ENCODE measurements at places on chromosomes 5 and 9.

DNA sequence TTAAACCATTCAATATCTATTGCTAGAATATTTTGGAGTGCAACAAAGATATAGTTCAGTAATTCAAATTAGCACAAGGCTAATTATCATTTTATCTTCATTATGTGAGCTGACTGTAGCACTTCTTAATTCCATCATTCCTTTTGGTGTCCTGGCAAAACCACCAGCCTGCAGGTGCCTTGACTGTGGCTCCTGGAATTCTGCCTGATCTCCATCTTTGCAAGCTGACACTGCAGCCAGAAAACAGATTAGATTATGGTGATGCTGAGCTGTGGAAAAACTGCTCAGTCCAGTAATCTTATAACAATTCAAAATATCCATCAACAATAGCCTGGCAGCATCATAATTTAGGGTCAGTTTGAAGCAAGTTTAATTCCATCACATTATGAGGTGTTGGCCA, 919.5 kb downstream of the DTWD2 start:
- DNase-seq = no peak

GRCh38 chr5:78634634-78635033, 13.9 kb downstream of the LHFPL2 start:
- DNase-seq = no peak

- peak; percentile 78 for DNase-seq
Measured at GRCh38 chr9:33225319-33226147, 14.4 kb upstream of the SPINK4 start.

DNA sequence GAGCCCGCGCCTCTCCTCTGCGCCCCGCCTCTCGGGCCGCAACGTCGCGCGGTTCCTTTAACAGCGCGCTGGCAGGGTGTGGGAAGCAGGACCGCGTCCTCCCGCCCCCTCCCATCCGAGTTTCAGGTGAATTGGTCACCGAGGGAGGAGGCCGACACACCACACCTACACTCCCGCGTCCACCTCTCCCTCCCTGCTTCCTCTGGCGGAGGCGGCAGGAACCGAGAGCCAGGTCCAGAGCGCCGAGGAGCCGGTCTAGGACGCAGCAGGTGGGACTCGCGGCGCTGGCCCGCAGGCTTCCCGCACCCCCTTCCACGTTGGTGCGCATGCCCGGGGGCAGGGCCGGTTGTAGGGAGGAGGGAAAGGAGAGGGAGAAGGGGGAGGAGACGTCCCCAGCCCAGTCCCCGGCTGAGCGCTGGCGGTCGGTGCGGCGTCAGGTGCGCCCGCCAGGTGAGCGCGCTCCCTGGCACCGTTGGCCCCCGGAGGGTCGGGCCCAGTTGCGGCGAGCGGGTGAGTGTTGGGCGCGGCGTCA, at the start of gene OCLN:
OCLN (plus strand) TSS at position 400 of the 532 bp plus-strand sequence. CDS start 11,455 bp downstream, outside the sequence.
- no peak for DNase-seq

GRCh38 chr9:131312822-131313770, 23.6 kb downstream of the PLPP7 start:
- DNase-seq = no peak

DNA sequence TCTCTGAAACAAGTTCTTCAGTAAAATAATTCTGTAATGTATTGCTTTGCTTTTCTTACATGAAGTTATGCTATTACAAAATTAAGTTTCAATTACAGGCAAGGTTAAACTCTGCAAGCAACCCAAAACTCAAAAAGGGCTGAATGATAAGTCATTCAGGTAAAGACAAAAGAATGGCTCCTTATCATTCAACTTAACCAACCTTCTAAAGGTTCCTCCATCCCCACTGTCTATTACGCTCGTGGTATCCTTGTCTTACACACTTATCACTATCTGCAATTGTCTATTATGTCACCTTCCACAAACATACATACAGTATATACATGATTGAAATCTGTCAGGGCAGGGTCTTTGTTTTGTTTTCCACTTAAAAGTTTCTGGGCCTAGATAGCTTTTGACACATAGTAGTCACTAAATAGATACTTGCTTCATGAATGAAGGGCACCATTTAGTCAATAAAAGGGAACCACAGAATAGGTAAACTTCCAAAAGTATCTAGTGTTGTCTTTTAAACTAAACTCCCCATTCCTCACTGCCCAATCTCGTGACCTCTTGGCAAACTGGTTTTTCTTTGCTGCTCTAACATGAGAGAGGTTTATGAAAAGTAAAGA, 6.9 kb downstream of the RPL37 start:
- DNase-seq = no peak

- peak; percentile 84 for DNase-seq
Measured at GRCh38 chr5:135371622-135372232, 27.3 kb downstream of the MACROH2A1 start.

DNA sequence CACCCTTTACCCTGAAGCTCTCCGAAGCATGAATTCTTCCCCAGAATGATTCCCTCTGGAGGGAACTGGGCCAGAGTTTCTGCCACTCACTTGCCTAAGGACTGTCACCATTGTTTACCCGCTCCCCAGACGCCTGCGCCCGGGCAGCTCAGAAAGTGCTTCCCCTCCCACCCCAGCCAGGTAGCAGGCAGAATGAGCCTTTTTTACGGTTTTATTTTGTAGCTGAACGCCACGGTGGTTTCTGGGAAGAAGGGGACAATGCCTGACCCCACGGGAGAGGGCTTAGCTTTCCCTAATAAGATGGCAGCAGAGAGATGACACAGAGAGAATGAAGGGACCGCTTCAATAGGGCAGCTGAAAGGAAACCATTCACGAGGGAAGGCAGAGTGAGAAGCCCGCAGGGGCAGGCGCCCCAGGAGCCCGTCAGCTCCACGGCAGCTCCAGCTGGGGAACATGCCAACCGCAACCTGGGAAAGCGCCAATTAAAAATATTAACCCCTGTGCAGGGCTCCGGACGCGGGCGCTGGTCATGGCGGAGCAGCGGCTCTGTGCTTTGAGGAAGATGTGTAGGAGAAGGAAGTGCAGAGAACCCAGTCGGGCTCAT, 20.4 kb upstream of the NTNG2 start:
- DNase-seq = no peak

DNA sequence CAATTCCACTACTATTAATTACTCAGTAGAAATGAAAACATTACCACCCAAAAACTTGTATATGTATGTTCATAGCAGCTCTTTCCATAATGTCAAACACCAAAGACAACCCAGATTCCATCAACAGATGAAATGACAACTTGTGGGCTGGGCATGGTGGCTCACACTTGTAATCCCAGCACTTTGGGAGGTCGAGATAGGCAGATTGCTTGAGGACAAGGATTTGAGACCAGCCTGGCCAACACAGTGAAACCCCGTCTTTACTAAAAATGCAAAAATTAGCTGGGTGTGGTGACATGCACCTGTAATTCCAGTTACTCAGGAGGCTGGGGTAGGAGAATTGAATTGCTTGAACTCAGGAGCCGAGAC, 11.5 kb downstream of the UIMC1 start:
- DNase-seq = no peak

Data from fibroblast of skin of right biceps (primary cell).